Stromal cell of bone marrow (primary cell): ENCODE measurements at places on chromosomes 16 and 17.

DNA sequence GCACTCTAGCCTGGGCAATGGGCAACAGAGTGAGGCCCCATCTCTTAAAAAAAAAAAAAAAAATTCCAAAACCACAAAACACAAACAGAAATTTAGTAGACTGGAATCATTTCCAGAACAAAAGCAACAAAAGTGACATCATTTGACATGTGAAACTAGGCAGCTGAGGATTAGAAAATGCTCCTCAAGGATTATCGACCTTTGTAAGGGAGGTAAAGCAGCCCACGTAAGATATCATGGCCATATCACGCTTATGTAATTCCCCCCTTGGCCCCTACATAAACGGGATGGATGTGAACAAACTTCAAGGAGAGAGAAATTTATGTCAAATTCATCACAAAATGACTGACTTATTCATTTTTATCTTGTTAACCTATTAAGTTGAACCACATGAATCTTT is 83.3 kb downstream of the WDR59 start:
- DNase-seq, result peak; percentile 9

GRCh38 chr17:6800422-6801027 is 24.5 kb downstream of the FBXO39 start:
- DNase-seq, result no peak

DNA sequence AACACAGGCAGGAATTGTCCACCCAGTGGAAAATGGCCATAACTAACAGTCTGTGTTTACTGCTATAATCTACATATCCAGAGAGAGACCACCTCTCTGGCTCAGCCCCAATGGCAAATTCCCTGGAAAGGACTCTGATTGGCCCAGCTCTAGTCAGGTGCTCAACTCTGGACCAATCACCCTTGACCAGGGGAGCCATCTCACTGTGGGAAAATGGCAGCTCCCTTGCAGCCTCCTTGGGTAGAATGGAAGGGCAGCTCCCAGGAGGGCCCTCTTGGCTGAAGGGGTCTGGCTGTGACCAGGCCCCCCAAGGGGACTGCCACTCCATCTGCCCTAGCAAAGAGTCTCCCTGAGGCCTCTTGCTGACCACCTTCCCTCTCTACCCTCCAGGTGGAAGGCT is 3.1 kb downstream of the ALOX15B start:
- DNase-seq, result no peak

GRCh38 chr17:2710803-2711607 is 559 bp downstream of the CLUH start:
- no peak for DNase-seq

GRCh38 chr17:81488276-81488860 is 24.2 kb downstream of the ACTG1 start:
- DNase-seq, result no peak

DNA sequence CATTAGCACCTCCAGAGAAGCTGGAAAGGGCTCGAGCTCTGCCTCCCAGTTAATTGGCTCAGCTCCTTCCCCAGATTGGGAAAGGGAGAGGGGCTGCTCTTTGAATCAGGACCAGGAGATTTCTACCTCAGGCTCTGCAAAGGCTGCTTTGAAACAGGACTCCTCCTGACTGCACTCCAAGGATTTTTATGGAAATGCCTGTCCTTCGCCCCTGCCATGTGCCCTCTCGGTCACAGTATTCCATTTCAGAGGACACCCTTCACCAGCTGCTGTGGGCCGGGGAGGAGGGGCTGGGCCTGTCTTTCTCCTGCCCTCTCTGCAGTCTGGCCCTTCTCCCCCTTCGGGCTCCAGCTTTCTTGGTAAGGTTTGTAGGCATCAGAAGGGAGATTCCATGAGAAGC is 13.6 kb downstream of the MRM1 start:
- DNase-seq, result no peak

- peak; percentile 37 for DNase-seq
Observed at GRCh38 chr16:85234310-85235204, 122.3 kb upstream of the CIBAR2 start.

GRCh38 chr17:2123375-2124251 is 68.7 kb downstream of the HIC1 start:
- no peak for DNase-seq

GRCh38 chr17:65323049-65323448 is 185.9 kb downstream of the RGS9 start:
- no peak for DNase-seq

GRCh38 chr17:43211480-43212402 is at the start of gene TMEM106A:
Gene TMEM106A, plus strand, starts transcription at chr17:43211875. Its CDS starts 1,167 bp downstream, at chr17:43213042.
- peak; percentile 73 for DNase-seq

GRCh38 chr17:42406615-42407288 is 16.3 kb downstream of the CAVIN1 start:
- no peak for DNase-seq

DNA sequence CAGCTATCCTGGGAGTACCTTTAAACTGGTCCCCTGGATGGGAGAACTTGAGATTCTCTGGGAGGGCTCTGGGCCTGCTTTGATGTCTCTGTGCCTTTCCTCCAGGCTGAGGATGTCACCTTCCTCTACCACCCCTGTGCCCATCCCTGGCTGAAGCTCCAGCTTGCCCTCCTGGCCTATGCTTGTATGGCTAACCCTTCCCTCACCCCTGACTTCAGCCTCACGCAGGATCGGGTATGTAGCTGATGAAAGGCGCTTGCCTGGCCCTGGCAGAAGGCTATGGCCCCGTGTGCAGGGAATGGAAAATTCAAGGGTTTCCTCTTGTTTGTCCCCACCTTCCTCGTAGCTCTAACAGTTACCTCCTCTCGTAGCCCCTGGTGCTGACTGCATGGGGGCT is 3.0 kb downstream of the TP53I13 start:
- no peak for DNase-seq

GRCh38 chr16:84552135-84552534 is 47.7 kb upstream of the MEAK7 start:
- DNase-seq, result no peak

GRCh38 chr17:34059423-34060220 is 195.5 kb upstream of the CCL2 start:
- DNase-seq, result no peak

DNA sequence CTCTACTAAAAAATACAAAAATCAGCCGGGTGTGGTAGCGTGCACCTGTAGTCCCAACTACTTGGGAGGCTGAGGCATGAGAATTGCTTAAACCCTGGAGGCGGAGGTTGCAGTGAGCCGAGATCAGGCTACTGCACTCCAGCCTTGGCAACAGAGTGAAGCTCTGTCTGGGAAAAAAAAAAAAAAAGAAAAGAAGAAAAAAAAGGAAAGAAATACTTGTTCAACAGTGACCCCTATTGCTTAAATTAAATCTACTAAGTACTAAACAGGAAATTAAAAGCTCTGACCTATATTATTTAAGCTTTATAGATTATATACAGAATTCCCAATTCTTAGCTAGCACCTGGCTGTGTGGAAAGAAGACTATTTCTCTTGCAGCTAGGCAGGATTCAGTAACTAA is 48.9 kb downstream of the FBXL20 start:
- DNase-seq, result no peak

GRCh38 chr16:73459586-73459985 is 411.7 kb upstream of the ZFHX3 start:
- no peak for DNase-seq

GRCh38 chr17:59786213-59786535 is 78.7 kb downstream of the VMP1 start:
- no peak for DNase-seq

- DNase-seq, result no peak
Observed at GRCh38 chr16:57618296-57619132, 9.9 kb upstream of the ADGRG1 start.

DNA sequence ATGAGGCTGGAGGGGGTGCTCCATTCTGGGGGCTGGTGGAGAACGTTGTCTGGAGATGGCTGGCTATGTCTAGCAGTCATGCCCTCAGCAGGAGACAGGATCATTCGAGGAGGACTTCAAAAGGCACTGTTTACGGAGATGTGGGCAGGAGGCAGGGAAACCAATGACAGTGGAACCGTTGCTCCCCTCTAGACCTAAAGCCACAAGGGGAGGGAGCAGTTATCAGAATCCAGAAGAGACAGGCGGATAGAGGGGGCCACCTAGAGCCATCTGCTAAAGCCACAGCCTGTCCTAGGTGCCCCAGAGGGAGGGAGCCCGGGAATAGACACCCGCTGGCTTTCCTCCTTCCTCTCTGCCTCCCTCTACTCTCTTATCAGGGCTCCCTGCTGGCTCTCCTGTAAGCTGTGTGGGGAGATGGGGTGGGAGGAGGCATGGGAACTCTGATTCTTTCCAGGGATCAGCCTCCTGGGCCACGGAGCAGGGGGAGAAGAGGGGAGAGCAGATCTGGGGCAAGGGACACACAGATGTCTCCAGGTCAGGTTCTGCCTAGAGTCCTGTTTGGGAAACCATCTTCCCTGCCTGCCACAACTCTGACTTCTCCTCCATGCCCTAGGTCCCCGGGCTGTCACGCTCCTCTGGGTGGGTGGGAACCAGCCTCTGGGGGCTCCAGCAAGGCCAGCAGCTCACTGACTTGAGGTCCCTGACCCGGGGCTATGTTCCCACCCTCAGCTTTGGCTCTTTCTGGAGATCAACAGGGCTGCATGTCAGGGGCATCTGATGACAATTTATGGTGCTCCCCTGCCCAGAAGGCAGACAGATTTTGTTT is 42.3 kb downstream of the IRX3 start:
- no peak for DNase-seq

DNA sequence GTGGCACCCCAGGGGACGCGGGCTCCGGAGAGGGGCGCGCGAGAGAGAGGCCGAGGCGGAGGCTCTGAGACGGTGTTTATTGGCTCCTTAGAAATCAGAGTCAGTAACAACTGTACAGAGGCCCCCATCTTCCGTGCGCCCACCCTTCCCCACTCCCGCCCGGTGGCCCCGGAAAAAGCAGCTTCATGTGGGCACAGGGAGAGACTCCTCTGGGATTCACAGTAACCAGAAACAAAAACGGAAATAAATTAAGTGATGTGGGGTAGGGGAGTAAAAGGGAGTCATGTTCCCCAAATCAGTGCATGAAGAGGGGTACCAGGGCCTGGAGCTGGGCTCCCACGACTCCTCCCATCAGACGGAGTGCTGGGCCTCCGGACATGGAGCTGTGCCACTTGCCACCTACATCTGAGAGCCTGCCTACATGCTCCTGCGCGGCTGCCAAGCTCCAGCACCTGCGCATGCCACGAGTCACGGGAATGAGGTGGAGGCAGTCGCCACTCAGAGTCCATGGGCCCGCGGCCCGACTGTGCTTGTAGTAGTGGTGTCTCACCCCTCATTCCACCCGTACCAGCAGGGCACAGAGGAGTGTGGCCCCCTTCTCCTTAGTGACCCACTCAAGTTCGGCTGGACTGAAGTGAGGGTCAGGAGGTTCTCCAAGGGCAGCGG is 543 bp upstream of the GPS2 start:
- DNase-seq, result no peak

DNA sequence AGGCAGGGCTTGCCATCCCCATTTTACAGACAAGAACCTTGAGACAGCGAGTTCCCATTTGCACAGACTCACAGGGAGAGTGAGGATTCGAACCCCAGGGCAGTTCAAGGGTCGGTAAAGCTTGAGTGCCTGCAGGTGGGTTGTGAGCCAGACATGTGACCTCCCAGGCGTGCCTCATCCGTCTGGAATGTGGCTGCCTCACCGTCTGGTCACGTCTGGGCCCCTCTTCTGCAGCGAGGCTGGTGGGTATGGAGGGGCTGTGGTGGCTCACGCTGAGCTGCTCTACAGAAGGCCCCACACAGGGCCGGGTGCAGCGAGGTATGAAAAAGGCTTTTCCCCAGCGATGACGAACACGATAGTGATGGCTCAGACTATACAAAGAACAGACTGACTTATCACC is 35.8 kb upstream of the LHX1 start:
- DNase-seq, result no peak

- DNase-seq, result no peak
Observed at GRCh38 chr17:77449908-77450741, 309.4 kb downstream of the SEC14L1 start.

- no peak for DNase-seq
Observed at GRCh38 chr17:41516830-41517283, 1.8 kb downstream of the KRT15 start.

- DNase-seq, result no peak
Observed at GRCh38 chr17:78558181-78558850, 18.9 kb downstream of the DNAH17 start.

GRCh38 chr16:49473131-49473530 is 99.5 kb downstream of the C16orf78 start:
- DNase-seq, result no peak

GRCh38 chr16:54554581-54554980 is 268.0 kb upstream of the IRX3 start:
- no peak for DNase-seq

DNA sequence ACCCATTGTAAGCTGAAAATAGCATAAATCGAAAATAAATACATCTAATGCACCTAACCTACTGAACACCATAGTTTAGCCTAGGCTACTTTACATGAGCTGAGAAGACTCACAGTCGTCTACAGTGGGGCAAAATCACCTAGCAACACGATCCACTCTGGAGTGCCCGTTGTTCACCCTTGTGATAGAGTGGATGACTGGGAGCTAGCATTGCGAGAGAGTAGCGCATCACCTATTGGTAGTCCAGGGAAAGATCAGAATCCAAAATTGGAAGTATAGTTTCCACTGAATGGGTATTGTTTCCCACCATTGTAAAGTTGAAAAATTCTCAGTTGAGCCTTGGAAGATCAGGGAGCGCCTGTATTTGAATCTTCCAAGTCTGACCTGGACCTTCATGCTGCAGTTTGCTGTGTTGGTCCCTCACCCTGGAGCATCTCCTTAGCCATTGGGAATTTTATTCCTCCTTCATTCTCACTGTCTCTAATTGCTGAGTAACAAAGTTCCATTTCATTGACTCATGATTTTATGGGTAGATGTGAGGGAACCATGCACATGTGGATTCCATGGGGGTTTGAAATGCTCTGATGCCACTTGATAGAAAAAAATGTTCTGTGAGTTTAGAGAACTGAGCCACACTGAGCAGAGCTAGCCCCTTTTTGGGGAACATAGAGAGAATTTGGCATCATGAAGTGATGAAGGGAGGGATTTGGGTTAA is 19.6 kb downstream of the AKAP1 start:
- no peak for DNase-seq

DNA sequence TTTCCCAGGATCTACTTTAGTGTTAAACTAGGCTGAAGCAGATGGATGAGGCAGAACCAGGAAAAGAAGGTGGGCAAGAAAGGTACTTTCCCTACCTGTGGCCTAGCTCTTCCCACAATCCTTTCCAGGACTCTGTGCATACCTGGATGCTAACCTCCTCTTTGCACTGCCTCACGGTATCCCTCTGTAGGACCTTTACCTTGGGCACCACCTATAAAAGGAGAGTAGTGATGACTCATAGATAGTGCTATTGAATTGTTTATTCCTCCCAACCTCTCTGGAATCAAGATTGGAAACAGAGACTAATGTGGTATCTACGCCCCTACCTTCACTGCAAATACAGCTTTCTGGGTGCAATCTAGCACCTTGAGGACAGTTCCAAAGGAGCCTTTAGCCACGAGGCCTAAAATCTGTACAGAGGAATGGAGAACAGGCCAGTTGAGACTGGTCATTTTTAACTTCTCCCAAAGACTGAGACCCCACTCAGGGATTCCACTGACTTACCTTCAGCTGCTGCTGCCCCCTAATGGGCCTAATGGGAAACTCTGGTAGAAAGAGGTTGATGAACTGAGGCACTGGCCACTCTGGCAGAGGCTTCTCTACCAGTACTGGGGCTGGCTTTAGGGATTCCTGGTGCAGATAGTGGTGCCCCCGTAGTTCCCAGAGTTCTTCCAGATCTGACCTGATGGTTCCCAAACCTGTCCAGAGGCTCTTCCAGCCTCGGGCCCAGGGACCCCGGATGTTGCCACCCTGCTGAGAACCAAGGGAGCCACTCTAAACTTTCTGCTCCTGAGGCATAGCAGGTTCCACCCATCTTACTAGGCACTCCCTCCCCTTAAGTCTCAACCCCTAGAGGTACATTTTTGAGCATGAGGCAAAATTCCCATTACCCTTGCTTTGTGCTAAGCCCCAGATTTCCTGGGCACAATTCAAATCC is 781 bp downstream of the RSKR start:
- peak; percentile 2 for DNase-seq
